ENCODE measurements at places on chromosomes 11 and 22.
A peak's percentile ranks its signal among the peaks of the same experiment; 100 is the strongest.

DNA sequence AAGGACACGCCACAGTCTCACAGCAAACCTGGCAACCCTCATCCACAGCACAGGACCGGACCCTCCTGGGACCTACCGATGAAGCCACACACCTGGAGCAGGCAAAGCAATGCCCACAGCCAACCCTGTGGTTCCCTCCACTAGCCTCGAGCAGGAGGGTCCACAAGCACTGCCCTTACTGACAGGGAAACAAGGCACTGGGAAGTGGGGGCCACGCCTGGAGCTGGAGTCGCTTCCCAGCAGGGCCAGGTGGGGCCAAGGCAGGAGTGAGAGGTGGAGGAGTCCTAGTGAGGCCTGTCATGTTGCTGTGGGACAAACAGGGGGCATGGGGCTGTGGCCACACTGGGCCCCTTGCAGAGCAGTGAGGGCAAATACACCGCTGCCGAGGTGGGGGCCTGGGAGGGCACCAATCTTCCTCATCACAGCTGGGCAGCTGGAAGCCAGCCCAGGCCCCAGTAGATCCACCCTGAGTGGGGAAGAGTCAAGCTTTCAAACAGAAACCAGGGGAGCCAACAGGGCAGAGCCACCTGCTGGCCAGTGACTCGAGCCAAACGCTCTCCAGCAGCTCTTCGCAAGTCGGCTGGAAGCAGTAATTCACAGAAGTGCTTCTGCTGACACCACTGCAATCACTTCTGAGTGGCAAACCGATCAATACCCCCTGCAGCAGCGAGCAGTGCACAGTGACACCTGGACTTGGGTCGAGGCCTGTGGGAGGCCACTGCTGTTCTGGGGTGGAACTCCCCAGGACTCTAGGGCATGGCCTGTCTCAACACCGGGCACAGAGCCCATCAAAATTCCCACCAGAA, 13.7 kb downstream of the SULT4A1 start:
- DNase-seq: peak; percentile 57

DNA sequence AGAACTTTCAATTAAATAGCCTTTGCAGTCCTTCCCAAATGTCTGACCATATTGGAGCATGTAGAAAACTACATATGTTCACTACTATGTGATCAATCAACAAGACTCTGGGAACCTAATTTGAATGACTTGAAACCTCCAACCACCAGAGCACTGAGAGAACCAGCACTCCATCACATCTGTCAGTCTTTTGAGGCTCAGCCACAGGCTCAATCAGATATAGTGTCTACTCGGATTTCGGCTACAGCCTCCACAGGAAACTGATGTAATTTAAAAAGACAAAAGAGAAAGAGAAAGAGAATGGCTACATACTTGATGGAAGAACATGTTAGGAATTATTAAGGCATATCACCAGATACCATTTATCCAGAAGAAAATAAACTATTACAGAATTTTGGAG, 859.0 kb downstream of the FAM181B start:
- no peak for DNase-seq

- no peak for DNase-seq
These were observed 13.7 kb upstream of the CPT1A start for GRCh38 chr11:68855205-68855981.

GRCh38 chr11:120629407-120630080, 118.0 kb downstream of the GRIK4 start:
- DNase-seq: no peak

DNA sequence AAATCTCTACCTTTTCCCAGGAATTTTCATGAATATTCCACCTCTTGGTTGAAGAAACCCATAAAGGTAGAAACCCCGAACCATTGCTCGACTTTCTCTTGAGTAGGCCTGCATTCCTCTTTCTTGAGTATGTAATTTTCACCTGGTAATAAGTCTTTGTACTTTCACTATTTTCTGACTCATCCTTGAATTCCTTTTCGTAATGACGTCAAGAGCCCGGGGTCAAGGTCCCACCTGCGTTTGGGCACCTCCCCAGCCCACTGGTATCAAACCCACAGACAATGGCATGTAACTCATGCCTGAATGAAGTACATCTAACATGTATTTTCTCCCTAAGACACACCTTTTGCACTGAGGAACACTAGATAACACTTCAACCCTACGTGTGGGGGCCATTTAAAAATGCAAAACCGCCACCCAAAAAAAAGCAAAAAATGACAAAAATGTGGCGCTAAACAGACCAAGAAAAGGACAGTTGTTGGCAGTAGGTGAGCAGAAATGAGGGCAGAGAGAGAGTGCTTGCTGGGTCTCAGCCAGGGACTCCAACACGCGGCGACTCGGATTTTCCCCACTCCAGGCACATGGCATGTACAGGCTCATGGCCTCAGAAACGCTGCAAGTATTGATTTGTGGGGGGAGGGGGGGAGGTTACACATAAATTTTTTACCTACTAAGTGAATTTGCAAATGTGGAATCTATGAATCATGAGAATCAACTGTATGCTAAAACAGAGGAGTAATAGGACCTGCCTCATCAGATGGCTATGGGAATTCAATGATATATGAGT, 4.1 kb upstream of the C11orf24 start:
- DNase-seq: no peak

DNA sequence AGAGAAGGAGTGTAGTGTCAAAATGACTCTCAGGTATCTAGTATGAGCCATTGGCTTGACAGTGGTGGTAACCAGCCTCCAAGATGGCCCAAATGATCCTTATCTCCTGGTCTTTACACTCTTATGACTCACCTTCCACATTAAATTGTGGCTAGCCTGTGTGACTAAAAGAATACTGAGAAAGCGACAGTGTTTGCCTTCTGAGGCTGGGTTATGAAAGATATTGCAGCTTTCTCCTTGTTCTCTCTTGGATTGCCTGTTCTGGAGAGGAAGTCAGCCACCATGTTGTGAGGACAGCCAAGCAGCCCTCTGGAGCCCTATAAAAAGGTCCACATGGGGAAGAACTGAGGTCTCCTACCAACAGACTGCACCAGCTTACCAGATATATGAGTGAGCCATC, 15.8 kb downstream of the C11orf71 start:
- no peak for DNase-seq

- DNase-seq: no peak
These were observed 93.0 kb downstream of the GUCY1A2 start for GRCh38 chr11:106925245-106925644.

- DNase-seq: peak; percentile 85
These were observed 1.5 kb downstream of the DDB2 start for GRCh38 chr11:47216121-47216798.

- no peak for DNase-seq
These were observed 58.9 kb downstream of the FLRT1 start for GRCh38 chr11:64094463-64095260.

GRCh38 chr22:35150183-35151107, 84.5 kb downstream of the ISX start:
- no peak for DNase-seq

DNA sequence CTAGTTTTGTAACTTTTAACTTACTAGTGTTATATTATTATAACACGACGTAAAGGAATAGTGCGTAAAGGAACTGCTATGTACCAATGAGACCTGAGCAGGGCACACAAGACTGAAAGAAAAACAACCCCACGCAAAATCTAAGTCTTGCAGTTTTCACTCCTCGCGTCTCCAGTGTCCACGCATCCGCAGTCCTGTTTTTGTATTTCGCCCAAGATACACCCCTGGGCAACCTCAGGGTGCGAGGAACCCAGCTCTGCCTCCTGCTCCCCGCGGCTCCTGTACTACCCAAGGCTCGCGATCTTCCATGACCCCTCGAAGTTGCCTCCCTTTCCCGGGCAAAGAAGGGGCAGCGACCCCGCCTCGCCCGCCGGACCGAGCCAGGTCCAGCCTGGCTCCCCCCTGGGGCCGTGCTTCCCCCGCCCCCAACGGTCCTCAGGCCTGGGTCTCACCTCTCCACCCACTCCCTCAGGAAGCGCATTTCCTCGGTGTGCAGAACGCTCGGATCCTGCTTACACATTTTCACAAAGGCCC, 393 bp downstream of the ST13 start:
- peak; percentile 77 for DNase-seq

- no peak for DNase-seq
These were observed 135.2 kb downstream of the TTC28 start for GRCh38 chr22:28544431-28544868.

DNA sequence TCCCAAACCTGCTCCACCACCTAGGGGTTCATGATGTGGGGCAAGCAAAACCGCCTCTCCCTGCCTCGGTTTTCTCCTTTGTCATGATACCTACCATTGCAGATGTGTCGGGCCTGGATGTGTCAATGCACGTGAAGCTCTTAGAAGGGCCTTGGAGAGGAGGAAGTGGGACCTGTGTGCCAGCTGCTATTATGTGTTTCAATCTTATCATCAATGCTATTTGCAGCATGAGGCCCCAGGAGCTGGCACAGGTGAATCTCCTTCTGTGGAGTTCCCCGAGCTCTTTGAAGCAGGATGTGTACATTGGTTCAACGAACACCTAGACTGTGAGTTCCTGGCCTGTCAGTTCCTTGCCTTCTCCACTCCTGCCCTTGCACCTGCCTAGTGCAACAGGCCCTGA, 331.6 kb downstream of the CTTN start:
- no peak for DNase-seq

DNA sequence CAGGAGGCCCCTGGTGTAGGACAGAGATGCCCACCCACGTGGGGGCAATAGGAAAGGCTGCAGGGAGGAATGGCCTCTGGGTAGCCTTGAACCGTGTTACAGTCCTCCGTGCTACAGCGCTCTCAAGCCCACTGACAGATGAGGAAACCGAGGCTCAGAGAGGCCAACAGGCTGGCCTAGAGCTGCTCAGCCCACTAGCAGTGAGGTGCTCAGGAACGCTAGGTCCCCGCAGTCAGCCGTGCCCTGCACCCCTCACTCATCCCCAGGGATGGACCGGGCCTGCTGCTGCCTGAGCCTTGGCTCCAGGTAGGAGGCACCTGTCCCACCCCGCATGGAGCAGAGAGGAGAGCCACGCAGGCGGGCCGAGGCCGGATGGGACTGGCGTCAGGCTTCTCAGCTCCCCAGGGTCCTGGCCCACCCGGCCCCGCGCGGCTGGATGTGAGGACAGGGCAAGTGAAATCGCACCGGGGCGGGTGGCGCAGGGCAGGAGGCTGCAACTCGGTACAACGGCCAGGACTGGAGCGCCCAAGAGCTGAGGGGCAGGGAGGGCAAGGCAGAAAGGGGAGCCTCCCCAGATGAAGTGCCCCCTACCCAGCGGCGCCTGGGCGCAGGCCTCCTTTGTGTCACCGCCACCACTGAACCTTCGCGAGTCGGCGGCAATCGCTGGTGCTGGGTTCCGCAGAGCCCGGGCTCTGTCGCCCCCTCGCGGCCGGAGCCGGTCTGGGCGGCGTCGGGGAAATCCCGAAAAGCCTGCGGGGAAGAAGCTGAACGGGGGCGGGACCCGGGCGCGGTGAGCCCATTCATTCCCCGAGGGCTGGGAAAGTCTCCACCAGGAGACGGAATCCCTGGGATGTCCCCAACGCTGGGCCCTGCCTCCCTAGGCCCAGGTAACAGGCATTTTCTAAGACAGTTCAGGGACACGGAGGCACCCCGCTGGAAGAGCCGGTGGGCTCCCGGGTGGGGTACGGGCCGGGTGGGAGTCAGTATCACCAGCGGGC, 8.4 kb upstream of the SLC2A11 start:
- DNase-seq: peak; percentile 87

- no peak for DNase-seq
These were observed 31.6 kb upstream of the JAM3 start for GRCh38 chr11:134037046-134037908.

- no peak for DNase-seq
These were observed 48.6 kb upstream of the UCP3 start for GRCh38 chr11:74057249-74058151.

DNA sequence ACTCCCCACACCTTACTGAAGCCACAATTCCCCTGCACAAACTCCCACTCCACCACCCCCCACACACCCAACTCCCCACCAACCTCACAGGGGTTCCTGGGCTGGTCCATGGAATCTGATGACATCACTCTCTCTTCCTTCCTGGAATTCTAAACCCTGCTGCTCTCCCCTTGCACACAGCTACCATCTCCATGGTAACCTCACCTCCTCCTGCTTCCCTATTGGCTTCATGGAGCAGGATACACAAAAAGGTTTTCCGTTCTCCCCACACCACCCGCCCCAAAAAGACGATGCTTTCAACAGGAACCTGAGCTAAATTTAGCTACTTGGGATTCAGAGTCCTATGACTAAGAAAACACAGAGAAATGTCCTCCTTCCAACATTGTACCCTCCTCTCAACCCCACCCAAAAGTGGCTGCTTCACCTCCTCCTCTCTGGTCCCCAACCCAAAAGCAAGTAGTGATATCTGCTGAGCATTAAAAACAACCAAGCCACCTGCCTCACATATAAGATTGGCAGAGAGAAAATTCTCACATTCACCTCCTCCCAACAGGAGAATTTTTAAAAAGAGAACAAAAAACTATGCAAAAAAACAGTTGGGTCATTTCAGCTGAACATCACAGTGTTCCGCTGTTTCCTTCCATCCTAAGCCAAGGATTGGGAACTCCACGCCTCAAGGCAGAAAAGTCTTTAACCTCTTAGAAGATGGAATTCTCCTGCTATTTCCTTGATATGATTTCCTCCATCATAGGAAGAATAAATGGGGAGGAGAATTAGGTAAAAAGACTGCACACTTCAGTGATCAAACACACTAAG, 66.9 kb downstream of the RBFOX2 start:
- no peak for DNase-seq

Measured in coronary artery (tissue), 2 donors.